Mucosa of descending colon (tissue), 3 donors: ENCODE measurements at places on chromosomes 16 and 17.

GRCh38 chr16:25367773-25368524, 110.3 kb upstream of the ZKSCAN2 start:
- no peak for DNase-seq

GRCh38 chr16:76474048-76474447, 196.8 kb downstream of the CNTNAP4 start:
- DNase-seq, result no peak

- DNase-seq, result no peak
Measured at GRCh38 chr17:29628644-29629043, 5.9 kb upstream of the CORO6 start.

DNA sequence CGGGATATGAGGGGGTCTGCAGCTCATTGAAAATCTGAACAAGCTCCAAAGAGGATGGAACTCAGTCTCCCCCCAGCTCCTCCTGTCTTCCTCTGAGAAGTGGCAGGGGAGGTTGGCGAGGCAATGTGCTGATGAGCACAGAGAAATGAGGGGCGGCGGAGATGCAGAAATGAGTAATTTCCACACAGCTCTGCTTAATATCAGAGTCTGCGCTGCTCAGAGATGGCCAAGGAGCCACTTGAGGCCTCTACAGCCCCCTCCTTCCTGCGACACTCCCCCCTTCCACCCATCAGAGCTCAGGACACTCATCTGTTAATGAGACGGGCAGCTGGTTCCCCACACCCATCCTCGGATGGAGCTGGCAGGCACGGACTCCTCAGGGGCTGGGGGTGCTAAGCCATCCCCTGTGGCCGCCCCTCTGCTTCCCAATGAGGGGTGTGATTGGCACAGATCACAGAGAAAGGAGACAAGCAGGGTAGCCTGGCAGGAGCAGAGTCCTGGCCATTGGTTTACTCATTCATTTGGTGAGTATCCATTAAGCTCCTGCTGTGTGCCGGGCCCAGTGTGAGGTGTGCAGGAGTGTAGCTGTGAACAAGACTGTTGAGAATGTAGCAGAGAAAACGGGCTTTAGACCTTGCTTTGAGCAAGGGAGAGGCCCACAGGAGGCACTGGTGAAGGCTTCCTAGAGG, 12.7 kb upstream of the CRHR1 start:
- no peak for DNase-seq

DNA sequence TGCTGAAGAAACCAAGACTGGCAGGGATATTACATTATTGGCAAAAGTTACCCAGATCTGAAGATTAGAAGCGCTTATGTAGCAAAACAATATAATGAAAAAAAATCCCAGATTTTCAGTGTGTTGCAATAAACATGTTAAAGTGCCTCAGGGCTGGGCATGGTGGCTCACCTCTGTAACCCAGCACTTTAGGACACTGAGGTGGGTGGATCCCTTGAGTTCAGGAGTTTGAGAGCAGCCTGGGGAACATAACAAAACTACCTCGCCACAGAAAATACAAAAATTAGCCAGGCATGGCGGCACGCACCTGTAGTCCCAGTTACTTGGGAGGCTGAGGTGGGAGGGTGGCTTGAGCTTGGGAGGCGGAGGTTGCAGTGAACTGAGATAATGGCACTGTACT, 6.8 kb downstream of the ZNF207 start:
- DNase-seq, result no peak

DNA sequence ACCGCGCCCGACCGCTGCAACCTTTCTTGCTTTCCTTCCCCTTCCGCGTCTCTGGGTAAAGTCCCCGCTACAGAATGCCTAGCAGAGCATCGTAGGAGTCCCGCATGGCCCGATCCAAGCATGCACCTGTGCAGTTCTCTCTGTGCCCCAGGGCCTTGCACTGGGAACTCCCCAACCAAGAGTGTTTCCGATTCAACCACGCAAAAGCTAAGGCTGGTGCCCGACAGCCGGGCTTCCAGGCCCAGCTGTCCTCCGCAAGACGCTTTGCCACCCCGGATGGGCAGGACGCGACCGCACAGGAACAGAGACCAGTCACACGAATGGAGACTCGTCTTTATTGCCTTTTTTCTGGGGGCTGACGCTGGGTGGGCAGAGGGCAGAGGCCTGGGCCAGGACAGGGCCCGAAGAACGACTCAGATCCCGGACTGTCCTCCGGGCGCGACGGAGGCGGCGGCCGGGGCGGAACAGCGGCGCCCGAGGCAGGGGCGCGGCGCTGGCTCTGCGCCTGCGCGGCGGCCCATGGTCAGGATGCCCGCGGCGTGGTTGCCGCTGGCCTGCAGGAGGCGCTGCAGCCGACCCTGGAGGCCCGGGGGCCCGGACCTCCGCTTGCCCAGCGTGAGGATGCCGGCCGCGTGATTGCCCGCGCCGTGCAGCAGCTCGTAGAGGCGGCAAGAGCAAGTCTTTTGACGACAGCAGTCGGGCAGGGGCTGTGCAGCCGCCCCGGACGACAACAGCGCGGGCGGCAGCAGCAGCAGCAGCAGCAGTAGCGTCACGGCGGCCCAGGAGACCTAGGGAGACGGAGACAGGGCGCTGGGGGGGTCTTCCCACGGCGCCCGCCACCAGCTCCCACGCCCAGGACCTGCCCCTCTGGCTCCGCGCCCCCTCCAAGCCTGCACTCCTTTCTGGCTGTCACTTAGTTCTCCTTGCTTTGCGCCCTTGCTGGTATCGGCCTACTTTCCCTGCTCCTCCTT, 1.2 kb downstream of the HCRT start:
- peak; percentile 80 for DNase-seq

DNA sequence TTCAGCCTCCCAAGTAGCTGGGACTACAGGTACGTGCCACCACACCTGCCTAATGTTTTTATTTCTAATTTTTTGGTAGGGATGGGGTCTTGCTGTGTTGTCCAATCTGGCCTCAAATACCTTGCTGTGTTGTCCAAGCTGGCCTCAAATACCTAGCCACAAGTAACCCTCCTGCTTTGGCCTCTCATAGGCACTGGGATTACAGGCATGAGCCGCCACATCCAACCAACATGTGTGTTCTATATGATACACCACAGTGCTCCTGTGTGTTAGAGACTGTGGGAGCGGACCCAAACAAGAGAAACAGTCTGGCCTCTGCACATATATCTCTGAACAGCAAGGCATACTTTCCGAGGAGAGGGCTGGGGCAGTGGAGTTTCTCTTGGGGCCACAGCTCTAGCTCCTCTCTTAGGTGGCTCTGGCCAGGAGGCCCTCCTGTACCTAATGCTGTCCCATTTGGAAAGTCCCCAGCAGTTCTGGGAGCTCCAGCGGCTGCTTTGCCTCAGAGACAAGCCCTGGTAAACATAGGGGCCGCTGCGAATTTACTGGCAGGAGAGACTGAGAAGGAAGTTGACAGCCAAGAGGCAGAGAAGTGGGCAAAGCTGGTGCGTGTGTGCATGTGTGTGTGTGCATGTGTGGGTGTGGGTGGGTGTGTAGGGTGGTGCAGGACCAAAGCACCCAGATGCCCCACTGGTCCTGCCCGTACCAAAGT, 95.0 kb downstream of the RAB11FIP4 start:
- DNase-seq, result peak; percentile 69

- no peak for DNase-seq
Measured at GRCh38 chr17:65433592-65433991, 127.9 kb downstream of the AXIN2 start.

- DNase-seq, result no peak
Measured at GRCh38 chr17:7613769-7614424, 800 bp downstream of the FXR2 start.

GRCh38 chr16:79918916-79919315, 318.4 kb upstream of the MAF start:
- no peak for DNase-seq

GRCh38 chr16:56877486-56878182, 12.6 kb downstream of the SLC12A3 start:
- no peak for DNase-seq

DNA sequence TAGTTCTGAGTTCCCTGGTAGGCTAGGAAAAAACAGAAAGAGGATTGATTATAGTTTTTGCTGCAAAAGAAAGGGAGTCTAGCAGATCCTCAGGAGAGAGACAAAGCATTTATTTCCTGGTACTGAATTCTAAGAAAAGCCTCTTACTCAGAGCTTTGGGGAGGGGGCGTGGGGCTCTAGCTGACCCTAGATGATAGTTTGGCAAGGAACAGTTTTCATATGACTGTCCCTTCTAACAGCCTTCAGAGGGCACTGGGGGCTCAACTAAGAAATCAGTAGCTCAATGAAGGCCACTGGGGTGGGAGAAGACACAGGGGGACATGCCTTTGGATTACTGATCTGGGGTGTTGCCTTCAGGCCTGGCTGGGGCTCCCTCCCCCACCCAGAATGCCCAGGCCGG, 4.0 kb downstream of the CA7 start:
- no peak for DNase-seq

- no peak for DNase-seq
Measured at GRCh38 chr16:63466-63865, 9.0 kb downstream of the RHBDF1 start.

GRCh38 chr16:79885320-79885719, 284.8 kb upstream of the MAF start:
- DNase-seq, result no peak

DNA sequence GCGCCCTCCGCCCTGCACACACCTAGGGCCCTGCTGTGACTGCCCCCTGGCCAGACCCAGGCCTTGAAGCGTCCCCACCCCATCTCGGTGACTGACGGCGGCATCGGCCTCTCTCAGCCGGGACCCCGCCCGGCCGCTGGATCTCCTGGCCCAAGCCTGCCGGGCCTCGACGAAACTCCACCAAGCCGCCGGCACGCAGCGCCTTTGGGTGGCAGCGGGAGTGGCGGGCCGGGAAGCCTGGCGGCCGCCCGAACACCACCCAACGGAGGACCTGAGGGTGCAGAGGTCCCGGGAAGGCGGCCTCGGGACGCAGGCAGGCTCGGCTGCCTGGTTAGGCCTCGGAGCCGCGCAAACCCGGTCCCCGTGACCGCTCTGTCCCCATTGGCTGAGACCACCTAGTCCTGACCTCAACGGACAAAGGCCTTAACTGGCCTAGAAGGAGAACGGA, 12.0 kb upstream of the TMEM97 start:
- DNase-seq, result no peak

DNA sequence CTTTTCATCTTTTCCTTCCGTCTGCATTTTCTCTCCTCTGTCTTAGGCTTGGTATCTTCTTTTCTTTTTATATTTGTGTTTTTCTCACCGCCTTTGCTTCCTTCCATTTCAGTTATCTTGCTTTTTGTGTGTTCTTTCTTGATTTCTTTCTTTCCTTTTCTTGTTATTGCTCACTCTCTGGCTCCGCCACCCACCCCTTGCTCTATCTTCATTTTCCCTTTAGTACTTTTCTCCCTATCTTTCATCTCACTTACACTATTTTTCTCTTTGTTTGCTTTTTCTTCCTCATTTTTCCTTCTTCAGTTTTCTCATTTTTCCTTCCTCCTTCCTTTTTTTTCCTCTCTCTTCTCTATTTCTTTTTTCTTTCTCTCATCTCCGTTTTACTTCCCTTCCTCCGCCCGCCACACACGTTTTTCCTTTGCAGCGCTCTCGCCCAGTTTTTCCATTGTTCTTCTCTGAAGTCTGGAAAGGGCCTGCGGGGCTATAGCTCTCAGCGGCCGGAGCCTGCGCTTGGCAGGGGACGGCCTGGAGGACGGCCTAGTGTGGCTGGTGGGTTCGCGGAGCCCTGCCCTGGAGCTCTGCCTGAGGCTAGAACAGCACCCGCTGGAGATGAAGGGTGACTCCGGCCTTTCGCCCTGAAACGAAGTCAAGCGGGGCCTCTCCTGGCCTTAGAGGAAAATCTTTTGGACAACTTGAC, 5.2 kb upstream of the HOXB13 start:
- no peak for DNase-seq

GRCh38 chr17:32241640-32242039, 24.0 kb upstream of the RHBDL3 start:
- no peak for DNase-seq

DNA sequence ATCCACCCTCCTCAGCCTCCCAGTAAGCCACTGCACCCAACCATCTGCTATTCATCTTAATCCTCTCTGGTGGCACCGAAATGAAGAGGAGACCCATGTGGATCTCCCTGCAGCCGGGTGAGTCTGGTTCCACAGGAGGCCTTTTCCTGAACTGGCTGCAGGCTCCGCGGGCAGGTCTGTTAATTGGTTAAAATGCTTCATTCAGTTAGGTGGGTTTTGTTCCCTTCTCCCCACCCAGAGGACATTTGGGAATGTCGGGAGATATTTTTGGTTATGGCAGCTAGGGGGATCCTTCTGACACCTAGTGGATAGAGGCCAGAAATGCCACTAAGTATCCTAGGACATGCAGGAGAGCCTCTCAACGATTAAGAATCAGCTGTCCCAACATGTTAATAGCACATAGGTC, 16.7 kb downstream of the C16orf54 start:
- DNase-seq, result no peak

- DNase-seq, result peak; percentile 77
Measured at GRCh38 chr17:82126556-82127314, 28.7 kb upstream of the FASN start.

DNA sequence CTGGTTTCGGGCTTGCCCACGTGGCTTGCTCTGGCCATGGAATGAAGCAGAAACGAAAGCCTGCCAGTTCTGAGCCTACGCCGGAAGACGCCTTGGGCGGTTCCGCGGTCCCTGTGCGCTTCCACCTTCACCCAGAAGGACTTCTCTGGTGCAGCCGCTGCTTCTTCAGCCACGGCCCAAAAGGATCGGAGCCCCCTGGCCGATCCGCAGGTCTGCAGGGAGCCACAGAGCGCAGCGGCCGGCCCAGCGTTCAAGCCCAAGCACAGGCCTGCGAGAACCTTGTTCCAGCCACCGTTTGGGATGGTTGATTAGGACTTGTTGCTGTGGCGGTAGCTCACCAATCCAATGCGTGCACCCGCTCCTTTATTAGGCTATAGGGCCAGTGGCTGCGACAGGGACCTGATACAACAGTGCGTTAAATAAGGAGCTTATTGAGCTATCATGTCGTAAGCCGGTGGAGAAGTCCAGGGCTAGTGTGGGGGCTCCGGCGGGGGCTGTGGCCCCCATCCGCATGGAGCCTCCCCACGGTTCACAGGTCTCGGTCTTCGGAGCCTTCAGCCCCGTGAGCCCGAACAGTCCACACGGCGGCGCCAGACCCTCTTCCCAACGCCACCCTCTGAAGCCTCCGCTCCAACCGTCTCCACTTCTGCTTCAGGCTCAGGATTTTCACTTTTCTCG, 10.2 kb upstream of the MPP2 start:
- DNase-seq, result peak; percentile 62

GRCh38 chr17:6868582-6868981, 37.1 kb upstream of the TEKT1 start:
- no peak for DNase-seq

DNA sequence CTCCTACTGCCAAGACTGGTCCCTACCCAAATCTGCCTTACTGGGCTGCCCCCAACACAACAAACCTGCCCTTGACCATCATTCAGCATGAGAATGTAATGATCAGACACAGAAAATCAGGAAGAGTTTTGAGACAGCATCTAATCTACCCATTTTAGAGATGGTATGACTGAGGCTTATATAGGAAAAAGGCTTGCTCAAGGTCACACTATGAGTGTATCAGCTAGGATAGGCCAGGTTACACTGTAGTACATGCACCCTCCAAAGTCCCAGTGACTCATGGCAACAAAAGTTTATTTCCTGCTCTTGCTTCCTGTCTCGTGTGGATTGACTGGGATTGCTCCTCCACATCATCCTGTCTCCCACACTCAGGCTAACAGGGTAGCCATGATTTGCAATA, 27.9 kb downstream of the NLRC5 start:
- no peak for DNase-seq
